ENCODE measurements at places on chromosomes 3 and 15. TPM values are rescaled to one million over a fixed set of nuclear protein-coding genes. Genes with fewer than 3 reads are reported as not detected.

DNA sequence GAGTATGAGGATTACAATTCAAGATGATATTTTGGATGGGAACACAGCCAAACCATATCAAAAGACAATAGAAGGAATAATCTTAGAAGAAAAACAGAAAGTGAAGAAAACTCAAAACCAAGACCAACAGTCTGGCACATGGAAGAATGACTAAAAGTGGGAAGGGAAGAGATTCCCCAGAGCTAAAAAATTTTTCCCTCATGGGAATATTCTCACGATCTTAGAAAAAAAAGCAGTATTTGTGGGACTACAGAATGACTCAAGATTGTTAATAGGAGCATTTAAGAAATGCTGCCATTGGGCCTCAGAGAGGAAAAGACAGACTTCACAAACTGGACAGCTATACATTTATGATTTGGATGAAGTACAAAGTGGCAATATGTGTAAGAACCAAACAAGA lies 18.3 kb downstream of the OSTN start:
- no peak for DNase-seq

DNA sequence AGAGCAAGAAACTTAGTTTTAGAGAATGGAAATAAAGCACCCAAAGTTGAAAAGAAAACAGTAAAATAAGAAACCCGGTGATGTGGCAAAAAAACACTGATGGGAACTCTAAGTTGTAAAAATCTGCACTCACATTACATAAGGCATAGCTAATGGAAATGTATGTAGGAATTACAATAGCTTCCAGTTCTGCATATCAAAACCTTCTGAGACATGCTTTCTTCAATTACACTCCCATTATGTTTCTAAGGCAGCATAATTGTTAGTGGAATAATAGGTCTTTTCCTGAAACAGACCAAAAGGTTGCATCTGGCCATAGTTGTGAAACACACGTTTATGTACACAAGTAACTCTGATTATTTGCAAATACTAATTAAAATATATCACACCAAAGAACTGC lies 41.4 kb downstream of the SLC30A4 start:
- no peak for DNase-seq

DNA sequence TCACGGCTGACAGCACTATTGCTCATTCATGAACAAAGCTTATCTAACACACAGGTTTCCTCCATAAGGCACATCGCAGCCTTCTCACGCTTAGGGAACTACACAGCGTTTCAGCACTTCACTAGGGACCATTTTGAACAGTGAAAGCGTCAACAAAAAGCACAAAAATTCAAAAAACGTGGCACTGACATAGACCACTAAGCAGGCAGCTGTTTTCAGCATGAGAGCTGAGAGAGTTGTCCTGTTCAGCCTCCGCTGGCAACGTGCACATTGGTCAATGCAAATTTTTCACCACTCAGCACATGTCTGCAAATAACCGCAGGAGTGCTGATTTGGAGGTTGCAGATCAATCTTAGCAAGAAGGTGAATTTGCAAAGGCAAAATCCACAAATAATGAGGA lies 109.2 kb downstream of the LRRK1 start:
- no peak for DNase-seq

GRCh38 chr3:129556890-129557547 lies 14.0 kb downstream of the H1-8 start:
- no peak for DNase-seq

- no peak for DNase-seq
These were observed 179.6 kb downstream of the NSMCE3 start for GRCh38 chr15:29089731-29090616.

DNA sequence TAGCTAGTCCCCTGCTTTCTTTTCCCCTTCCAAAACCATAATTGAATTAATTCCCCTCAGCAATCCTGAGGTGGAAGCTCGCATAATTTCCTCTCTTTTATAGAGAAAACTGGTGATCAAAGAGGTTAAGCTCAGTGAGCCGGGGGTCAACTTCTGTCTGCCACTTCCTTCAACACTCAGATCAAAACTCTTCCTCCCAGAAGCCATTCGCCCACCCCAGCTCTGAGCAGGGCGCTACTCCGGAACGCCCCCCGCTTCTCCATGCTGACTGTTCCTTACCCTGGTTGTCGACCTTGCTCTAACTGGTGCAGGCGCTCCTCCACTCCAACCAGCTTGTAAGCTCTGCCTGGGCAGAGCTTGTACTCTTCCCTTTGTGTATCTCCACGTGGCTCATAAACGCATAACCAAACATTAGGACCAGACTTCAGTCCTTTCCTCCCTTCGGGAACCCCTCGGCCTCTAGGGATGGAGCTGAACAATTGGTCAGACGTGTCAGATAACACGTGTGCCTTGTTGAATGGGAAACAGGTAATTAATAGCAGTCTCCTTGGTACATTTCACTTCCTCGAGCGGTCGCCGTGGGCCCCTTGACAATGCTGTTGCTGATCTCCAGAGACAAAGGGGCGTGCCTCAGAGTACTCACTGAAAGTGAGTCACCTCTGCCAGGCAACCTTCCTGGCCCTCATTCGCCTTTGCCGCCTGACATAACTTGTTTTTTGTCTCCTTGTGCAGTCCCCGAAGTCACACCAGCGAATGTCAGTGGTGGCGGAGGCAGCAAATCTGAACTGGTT lies 71.8 kb downstream of the IL5RA start:
- DNase-seq = peak; percentile 49

DNA sequence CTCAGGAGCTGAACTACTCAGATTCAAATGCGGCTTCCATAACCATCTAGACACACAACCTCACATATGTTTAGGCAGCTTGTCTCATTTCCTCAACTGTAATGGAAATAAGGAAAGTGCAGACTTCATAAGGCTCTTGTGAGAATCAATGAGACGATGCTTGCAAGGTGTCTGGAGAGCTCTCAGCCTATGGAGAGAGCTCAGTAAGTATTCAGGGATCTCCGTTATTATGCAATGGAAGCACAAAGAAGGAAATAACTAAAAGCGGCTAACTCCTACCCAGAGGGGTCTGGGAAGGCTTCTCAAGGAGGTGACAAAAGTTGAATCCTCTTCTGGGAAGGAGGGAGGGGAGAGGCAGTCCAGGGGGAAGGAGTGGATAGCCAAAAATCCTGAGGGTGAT lies 50.1 kb upstream of the LIPC start:
- DNase-seq = no peak

- DNase-seq = no peak
These were observed 49.7 kb downstream of the LRTM1 start for GRCh38 chr3:54878145-54878544.

DNA sequence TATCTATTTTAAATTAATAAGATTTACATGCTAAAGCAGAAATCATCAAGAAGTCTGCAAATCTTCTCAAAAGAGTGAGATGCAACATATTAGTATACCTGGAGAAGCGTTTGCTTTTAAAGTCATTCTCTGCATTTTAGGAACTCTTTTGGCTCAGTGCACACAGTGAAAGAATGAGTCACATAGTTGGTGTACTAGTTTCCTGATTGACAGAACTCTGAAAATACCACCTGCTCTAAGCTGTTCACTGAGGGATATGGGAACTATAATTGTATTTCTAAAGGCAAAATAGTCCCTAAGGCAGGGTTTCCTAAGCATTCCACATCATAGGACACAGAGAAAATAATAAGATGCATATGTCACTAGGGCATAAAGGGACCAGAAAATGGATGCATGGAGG lies 838.5 kb downstream of the DIPK2A start:
- DNase-seq = no peak

- DNase-seq = no peak
These were observed 7.6 kb upstream of the NIPA1 start for GRCh38 chr15:22778796-22779195.

DNA sequence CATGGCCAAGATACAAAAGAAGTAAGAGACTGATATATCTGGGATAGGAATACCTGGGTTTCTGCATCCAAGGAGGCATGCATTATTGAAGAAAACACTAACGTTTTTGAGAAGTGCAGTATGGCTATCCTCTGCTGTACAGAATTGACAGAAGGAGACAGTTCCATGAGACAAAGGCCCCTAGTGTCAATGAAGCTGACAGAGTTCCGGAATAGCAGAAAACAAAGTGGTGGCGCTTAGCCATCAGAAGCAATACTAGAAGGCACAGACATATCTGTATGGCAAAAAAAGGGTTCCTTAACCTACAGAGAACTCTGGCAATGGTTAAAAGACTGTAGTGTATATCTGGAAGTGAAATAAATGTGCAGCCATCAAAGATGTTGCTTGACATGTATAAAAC lies 77.8 kb downstream of the VGLL3 start:
- no peak for DNase-seq

DNA sequence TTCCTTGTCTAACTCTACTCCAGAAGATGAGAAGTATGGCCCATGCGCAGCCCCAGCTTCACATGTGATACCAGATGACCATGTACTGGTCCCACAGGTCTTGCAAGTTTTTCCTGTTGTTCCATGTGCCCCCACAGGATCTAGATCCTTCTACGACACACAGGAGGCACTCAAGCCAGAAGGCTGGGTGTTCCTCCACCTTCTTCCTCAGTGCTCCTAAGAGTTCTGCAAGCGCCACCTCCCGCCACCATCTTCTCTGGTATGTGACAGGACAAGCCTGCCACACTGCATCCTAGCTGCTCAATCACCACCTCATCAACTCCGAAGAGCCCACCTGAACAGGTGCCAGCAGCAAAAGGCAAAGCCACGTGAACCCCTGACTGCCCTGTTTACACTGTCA lies 43.1 kb downstream of the XXYLT1 start:
- DNase-seq = no peak

GRCh38 chr15:29852201-29852600 lies 29.9 kb upstream of the TJP1 start:
- DNase-seq = no peak

- no peak for DNase-seq
These were observed 40.9 kb downstream of the SAMMSON start for GRCh38 chr3:70040386-70040785.

DNA sequence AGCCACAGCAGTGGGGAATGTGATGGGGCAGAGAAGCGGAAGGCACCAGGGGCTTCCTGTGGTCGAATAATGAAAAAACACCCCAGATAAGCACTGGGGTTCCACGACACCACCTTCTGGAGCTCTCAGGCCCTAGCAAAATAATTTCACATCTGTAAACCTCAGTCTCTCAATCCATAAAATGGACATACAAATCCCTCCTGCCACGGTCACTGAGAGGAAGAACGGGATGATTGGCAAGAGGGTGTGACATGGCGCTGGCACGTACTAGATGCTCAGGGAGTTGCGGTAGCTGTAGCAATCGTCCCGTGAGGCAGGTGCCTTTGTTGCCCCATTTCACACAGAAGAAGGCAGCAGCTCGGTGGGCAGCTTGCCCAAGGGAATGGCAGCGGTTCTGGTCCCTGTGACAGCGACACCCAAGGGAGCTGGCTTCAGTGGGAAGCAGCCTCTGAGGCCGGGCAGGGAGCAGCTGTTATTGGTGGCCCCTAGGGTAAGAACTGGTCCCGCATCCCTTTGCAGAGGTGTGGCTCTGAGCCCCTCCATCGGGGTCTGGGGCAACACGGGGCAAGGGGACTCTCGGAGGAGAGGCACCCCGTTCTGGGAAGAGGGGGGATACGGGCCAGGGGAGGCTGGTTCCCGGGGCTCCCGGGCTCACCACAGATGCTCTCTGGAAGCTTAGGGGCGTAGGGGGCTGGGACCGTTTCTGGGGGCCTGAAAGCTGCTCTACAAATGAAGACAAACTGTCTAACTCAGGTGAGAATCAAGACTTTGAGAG lies 114.0 kb upstream of the ALDH1A3 start:
- no peak for DNase-seq

DNA sequence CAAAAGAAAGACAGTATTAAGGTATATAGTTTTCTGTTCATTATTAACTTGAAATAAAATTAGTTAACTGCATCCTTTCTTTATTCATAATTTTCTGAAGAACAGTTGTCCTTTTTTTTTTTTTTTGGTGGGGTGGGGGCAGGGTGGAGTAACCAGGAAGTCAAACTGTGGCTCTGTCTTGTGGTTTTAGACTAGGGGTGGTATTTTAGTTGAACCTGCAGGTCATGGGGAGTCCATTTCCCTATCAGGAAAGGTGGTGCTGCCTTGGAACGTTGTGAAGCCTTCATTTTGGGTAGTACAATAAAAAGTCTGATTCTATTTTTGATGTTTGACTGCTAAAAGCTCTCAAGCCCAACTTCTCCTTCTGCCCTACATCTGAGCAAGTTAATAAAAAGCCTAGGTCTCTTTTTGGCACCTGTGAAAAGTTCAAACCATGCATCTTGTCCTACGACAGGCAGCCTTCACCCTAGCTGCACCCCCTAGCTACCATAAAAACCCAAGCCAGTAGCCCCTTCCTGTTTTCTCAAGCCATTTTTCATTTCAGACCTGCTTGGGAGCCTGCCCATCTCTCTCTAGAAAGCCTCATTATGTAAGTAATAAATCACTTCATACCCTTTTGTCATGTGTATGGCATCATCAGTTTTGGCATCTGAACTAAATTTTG lies 31.2 kb upstream of the RIOX2 start:
- no peak for DNase-seq

- no peak for DNase-seq
These were observed 188.3 kb upstream of the THBS1 start for GRCh38 chr15:39392469-39393047.

DNA sequence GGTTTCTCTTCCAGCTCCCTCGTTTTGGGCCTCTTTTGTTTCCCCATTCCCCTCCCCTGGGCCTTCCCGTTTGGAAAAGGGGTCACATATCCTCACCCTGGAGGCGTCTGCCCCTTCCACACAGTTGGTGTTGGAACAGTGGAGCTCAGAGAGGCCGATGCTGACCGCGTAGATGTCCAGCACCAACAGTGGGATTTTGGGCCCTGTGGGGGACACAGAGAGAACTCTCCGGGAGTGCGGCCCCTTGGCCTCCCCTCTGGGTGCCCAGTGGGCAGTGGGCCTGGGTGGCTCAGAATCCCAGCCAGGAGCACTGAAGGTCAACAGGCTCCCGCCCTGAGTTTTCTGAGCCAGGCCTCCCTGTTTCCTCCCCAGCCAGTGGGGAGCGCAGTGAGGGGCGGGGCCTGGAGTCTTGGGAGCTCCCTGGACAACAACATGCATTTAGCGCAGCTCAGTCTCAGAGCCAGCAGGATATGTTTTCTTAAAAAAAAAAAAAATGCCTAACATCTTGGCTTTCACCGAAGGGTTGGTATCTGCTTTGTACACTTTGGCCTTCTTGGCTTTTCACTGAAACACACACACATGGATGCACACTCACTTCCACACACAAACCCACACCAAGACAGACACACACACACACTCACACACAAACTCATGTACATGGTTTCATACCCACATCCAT lies 670 bp upstream of the ISLR start:
- no peak for DNase-seq

GRCh38 chr15:76575679-76576078 lies 239.1 kb downstream of the ISL2 start:
- DNase-seq = no peak

- DNase-seq = no peak
These were observed 730.4 kb upstream of the CFAP20DC start for GRCh38 chr3:59780209-59780608.

GRCh38 chr3:9778143-9779074 lies 8.7 kb upstream of the CAMK1 start:
- no peak for DNase-seq

Gene ROBO1
- 33.9 TPM for total RNA-seq

Gene ISY1
- total RNA-seq = 63.8 TPM

Gene C3orf22
- total RNA-seq = not detected

Gene STRIT1
- total RNA-seq = not detected

Gene GOLGA8M
- total RNA-seq = not detected

Gene CHRM5
- not detected for total RNA-seq

Gene FSD2
- not detected for total RNA-seq

Gene DPPA2
- not detected for total RNA-seq

Gene HYAL1
- total RNA-seq = 1.3 TPM

Gene SCAANT1
- not detected for total RNA-seq

Gene IL16
- not detected for total RNA-seq

Gene LHFPL4
- total RNA-seq = not detected

Gene SMAD6
- total RNA-seq = 58.6 TPM

Gene TGM4
- total RNA-seq = 0.14 TPM
